PC-3 (cell line): ENCODE measurements at places on chromosomes 3 and 15.

DNA sequence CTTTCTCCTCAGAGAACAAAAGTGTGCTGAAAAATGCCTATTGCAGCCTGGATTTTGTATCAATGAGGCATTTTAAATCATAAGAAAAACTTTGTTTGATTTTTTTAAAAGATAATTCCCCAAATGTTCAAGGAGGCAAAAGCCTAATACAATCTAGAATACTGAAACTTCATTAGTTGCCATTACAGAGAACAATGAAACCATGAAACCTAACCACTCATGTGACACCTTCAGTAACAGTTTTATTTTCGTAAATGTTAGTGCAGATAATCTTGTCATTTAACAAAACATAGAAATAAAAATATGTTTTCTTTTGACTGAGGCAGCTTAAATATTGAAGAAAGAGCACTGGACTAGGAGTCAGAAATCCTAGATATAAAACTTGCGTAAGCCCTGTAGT, 655.9 kb downstream of the RBMS3 start:
- DNase-seq = no peak

DNA sequence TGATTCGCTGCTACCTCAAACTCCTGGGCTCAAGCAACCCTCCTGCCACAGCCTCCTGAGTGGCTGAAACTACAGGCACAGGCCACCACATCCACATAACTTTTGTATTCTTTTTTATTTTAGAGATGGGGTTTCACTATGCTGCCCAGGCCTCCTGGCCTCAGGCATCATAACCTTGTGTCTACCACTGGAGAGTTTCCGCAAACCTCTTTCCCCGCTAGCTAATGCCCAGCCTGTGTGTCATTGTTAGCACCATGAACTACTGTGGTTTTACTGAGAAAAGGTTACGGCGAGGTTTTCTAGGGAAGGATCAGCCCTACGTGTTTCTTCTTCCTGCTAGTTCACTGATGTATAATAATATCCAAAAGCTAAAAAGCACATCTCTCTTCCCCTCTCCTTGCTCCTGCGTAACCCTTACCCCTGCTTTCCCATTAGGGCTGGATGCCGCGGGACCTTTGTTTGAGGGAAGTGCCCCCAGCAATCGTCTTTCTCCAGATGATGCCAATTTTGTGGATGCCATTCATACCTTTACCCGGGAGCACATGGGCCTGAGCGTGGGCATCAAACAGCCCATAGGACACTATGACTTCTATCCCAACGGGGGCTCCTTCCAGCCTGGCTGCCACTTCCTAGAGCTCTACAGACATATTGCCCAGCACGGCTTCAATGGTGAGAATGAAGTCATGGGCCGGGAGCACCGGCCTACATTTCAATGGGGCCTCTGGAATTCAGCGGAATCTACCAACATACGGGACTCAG, 113.7 kb downstream of the LIPC start:
- DNase-seq = no peak

DNA sequence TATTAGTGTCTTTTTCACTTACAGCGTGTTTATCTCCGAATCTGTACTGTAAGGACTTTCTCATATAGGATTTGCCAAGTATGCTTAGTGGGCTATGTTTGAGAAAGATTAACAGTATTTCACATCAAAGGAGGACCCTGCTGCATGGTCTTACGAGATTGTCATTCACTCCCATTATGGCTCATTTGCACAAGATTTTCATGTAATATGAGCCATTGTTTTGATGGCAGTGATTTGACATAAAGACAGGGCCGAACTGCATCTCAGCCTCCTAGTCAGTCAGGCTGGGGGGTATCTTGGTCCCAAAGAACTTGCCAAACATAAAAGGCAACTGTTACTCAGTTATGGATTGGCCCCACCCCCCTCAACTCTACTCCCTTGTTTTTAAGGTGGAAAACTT, 205.9 kb downstream of the ZIC1 start:
- no peak for DNase-seq

DNA sequence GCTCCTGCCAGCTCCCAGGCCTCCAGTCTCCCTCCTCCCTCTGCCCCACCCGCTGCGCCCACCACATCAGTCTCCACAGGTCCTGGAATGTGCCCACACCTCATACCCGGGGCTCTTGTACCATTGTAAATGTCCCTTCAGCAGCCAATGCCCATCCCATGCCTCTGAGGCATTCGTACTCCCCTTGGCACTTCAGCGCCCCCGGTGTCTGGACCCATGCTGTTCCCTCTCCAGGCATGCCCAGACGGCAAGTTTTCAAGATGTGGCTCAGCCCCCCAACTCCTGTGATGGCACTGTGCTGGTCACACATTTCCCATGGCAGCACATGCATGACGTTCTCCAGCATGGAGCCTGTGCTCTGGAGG, 13.3 kb downstream of the PLXND1 start:
- no peak for DNase-seq

GRCh38 chr15:77568973-77569728, 63.6 kb downstream of the LINGO1 start:
- no peak for DNase-seq

DNA sequence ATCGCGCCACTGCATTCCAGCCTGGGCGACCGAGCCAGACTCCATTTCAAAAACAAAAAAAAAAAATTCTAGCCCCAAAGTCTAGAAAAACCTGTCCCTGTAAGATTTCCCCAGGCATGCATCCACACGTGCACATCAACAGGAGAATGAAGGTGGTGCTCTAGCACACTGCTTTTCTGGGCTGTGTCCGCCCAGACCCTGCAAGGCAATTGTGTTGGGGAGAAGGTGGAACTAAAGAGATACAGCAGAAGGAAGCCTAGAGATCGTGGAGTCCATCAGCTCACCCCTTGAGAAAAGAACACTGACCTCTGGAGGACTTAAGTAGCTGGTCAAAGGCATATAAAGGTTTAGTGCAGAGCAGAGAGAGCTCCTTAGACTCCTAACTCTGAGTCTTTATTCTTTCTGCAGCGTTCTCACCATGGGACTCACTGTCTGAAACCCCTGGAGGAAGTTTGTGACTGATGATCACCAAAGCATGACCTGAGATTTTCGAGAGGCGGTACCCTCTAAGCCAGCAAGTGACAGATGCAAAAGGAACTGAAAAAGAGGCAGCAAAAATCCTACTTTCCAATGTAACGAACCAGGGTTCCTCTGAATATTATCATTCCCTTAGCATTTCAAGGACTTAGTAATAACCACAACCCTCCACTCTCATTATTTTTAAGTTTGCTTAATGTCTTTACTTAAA, 179.8 kb downstream of the MEX3B start:
- DNase-seq = no peak

DNA sequence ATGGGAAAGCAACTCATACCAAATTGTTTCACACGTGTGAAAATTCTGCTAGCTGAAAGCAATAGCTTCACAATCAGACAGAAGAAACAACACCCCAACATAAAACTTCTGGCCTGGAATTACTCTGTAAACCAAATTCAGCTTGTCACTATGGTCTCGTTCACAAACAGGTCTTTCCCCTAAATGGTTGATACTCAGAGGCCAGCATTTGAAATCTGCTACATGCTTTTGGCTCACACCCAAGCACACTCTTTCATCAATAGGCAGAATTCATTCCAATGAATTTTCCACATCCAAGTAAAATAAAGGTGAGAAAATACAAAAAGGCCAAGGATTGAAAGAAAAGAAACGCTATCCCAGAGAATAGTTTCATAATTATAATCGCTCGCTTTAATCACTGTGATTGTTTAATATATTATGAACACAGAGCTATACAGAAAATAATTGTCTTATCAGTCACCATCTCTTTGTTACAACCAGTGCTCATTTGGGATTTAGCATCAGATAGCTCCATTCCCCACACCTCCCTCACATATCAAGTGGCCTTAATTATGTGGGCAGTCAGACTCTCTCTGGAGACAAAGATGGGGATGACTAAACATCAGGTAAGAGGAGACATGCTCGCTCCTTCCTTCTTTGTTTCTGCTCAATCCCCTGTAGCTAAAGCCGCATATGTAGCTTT, 503.8 kb upstream of the ARRDC4 start:
- DNase-seq = no peak

DNA sequence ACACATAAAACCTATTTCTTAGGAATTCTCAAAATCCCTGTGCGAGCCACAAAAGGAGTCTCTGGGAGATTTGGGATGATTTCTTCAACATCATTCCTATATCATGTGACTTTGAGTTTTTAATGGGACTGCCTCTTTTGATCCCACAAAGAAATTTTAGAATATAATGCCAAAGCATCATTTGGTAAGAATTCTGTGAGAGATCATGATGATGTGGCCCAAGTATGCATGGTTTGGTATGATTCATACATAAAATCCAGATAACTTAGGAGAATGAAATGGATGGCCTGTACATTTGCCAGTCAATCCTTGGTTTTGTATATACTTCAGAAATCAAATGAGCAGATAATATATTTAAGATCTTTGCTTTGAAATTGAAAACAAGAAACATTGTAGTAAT, 61.3 kb downstream of the UBE2E2 start:
- peak; percentile 79 for DNase-seq

GRCh38 chr15:23642413-23643044, 5.1 kb downstream of the MAGEL2 start:
- peak; percentile 78 for DNase-seq

DNA sequence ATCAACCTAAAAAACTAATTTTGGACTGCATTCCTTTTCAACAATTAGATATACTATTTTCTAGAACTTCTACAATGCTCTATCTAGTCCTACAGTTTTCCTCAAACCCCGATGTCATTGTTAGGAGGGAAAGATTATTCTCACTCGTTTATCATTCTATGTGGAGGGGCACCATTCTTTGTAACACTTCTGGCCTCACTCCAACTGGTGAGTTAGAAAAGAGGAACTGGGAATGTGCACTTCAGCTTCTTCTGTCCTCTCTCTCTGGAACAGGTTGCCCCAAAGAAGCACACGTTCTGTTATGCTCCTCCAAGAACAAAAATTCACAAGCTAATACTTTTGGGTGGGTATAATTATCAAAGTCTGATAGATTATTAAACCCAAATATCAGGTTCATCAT, 137.9 kb downstream of the UACA start:
- DNase-seq = no peak

DNA sequence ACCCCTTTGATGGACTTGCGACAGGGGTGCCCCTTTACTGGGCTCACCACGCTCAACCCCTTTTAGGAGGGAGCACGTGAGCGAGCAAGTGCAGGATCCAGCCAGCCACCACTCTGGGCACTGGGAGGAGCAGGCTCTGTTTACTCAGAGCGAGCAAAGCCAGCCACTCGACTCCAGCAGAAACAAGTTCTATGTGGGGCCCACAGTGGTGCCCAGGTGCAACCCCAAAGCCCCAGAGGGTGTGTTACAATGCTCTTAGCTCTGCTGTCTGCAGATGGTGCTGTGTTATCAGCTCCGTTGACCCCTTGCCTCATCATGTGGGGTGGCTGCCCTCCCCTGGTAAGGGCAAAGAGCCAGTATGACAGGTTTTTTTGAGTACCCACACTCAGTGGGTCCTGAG, 120.3 kb upstream of the SUCLG2 start:
- no peak for DNase-seq

DNA sequence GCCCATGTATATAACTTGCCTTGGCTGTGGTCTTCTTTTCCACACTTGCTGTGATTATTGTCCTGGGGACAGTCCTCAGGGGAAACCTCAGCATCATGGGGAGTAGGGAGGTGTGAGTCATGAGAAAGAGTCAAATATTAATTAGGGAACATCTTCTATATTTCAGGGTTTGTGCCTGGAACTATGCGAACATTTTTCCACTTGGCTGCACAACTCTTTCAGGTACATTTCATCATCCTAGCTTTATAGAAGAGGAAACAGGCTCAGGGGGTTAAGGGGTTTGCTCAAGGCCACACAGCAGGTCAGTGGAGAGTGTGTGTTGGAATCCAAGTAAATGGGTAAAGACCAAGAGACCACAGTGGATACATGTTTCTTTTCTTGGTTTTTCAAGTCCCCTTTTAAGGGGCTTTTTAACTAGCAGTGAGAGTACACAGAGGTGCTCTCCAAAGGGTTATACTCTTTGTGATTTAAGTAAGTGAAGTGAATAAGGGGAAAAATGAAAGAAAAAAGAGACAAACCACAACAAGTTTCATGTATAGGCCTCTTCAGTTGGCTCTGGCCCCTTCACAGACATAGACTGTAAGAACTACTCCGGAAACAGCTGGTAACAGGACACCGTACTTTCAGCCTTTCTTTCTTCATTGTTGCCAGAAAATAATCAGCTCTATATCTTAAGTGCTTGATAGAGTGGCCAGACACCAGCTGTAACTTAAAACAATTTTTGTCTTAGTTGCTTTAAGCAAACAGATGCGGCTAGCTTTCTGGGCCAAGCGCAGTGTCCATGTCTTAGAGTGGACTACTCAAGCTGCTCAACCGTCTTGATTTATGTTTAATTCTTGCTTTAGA, 64.6 kb downstream of the EEFSEC start:
- no peak for DNase-seq

DNA sequence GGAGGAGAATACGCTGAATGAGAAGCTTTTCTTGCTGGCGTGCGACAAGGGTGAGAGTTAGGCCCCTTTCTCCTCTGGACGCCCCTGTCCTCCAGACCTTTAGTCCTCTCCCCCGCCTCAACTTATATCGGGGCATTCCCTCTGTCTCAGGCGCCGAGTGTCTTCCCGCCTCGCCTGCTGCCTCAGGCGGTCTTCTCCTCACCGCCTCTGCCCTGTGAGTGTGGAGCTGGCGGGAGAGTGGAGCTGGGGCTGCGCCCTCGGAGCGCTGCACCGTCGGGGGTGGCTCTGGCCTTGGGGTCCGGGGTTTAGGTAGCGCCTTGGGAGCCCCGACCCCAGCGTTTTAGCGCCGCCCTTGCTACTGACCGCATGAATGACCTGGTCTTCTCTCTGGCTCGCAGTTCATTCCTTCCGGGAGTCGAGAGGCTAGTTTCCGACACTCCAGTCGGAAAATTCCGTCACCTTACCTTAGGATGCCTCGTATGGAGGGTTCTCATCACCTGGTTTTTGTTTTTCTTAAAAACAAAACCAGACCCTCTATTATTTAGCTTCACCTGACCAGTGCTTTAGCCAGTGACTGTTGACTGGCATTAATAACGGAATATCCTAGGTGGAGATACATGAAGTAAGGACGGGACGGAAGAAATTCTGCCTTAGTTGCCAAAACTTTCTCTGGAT, 985 bp downstream of the TRPC1 start:
- peak; percentile 28 for DNase-seq

GRCh38 chr15:77966540-77967234, 110.8 kb downstream of the TBC1D2B start:
- peak; percentile 57 for DNase-seq

DNA sequence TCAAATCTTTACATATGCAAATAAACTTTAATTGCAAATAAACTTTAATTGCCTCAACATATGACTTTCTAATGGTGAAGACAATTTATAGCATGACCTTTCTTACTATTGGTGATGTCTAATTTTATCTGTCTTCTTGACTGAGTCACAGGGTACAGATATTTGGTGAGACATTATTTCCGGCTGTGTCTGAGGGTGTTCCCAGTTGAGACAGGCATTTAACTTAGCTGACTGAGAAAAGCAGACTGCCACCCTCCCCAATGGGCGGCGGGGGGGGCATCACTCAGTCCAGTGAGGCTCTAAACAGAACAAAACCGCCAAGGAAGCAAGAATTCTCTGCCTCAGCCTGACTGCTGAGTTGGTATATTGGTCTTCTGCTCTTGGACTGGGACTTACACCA, 160.0 kb downstream of the TBL1XR1 start:
- DNase-seq = no peak
